ENCODE measurements at places on chromosomes 2 and 18.

- DNase-seq, result no peak
Observed at GRCh38 chr2:16063251-16063850, 123.0 kb downstream of the MYCN start.

- DNase-seq, result no peak
Observed at GRCh38 chr2:160194946-160195345, 5.1 kb downstream of the ITGB6 start.

- DNase-seq, result no peak
Observed at GRCh38 chr2:62296832-62297623, 101.1 kb downstream of the B3GNT2 start.

- no peak for DNase-seq
Observed at GRCh38 chr2:67309281-67309680, 87.9 kb upstream of the ETAA1 start.

- DNase-seq, result no peak
Observed at GRCh38 chr2:144477957-144478311, 42.0 kb downstream of the ZEB2 start.

DNA sequence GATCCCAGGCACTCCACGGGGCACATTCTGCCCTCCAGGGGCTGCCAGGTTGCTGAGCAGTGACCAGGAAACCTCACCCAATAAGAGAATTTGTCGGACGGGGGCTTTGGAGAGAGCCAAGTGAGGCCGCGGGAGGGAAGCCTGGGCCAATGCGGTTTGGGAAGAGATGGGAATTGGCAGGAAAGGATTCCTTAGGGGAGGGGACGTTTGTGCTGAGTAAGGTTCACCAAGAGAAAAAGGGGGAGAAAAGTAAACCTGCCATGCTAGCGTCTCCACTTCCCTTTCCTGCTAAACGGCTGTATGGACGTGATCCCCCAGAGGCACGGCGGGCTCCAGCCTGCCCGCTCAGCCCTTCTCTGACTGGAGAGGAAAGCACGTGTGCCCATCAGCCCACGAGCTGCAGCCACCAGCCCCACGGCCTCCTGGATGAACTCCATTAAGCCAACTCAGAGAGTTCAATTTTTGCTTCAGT is 194.4 kb upstream of the ID2 start:
- no peak for DNase-seq

DNA sequence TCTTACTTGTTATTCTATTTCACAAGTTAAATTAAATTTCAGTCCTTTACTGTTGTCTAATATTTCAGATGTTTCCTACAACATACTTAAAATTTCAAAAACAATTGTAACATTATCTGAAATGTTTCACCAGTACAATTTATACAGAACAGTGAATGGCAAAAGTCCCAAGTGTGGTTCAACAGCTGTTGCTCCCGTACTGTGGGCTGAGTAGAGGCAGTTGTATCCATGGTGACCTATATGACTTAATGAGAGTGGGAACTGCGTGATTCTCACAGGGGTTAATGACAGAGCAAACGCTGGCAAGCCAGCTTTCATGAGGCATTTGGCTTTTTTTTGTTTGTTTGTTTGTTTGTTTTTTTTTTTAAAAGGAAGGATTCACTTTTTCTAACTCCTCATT is 5.3 kb upstream of the PLCL1 start:
- no peak for DNase-seq

- no peak for DNase-seq
Observed at GRCh38 chr18:62446511-62446910, 76.3 kb upstream of the ZCCHC2 start.

GRCh38 chr18:36769611-36770314 is 59.0 kb downstream of the TPGS2 start:
- no peak for DNase-seq

Measured in AG04450 (cell line).